ENCODE measurements at places on chromosomes 1 and 21.

DNA sequence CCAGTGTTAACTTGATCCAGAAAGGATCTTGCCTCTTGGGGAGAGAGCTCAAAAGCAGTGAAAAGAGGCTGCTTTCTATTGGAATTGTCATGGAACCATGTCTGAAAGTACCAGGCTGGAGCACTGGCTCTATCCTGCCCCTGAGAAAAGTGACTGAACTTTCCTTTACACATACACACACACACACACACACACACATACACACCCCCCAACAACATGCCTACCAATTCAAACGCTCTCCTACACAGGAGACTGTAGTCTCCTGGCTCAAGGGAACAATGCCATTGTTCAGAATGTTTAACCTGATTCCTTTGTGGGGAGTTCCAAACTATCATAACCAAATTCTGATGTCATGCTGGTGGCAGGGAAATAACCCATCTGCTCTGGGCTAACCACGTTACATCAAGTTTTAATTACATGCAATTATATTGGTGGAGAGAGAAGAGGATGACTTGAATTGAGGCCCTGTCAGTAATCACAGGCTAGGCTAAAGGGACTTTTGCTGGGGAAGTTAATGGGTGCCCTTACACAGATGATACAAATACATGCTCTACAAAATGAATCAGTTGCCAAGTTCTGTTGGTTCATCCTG lies 52.3 kb upstream of the DUSP10 start:
- DNase-seq = no peak

DNA sequence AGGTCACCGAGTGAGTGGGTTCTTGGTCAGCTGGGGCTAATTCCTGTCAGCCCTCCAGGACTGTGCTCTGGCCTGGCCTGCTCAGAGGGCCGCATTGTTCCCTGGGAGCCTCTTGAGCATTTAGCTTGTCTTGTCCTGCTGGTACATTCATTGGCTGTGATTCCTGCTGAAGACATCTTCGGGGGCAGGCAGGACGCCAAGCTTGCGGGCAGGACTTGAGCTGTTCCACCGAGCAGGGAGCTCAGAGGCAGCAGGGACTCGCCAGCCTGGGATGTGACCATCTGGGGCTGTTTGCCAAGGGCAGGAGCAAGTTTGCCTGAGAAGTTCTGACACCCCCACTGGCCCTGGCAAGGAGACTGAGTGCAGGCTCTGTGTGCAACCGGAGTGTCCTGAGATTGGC lies 7.0 kb upstream of the SLC26A9 start:
- no peak for DNase-seq

DNA sequence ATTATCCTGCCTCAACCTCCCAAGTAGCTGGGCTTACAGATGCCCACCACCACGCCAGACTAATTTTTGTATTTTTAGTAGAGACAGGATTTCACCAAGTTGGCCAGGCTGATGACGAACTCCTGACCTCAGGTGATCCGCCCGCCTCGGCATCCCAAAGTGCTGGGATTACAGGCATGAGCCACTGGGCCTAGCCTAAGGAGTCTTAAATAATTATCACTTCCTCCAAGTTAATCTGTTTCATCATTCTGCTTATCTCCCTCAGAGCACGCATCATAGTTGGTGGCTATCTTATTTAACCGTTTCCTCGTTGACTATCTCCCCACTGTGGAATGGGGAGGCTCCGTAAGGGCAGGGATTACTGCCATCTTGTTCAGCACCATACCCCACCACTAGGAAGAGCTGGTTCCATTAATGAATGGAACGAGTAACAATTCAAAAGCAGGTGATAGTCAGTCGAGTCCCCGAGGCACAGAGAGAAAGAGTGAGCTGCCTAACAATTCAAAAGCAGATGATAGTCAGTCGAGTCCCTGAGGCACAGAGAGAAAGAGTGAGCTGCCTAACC lies 52.7 kb downstream of the GLUL start:
- no peak for DNase-seq

GRCh38 chr1:211258310-211258755 lies 833 bp upstream of the RCOR3 start:
- DNase-seq = peak; percentile 80

DNA sequence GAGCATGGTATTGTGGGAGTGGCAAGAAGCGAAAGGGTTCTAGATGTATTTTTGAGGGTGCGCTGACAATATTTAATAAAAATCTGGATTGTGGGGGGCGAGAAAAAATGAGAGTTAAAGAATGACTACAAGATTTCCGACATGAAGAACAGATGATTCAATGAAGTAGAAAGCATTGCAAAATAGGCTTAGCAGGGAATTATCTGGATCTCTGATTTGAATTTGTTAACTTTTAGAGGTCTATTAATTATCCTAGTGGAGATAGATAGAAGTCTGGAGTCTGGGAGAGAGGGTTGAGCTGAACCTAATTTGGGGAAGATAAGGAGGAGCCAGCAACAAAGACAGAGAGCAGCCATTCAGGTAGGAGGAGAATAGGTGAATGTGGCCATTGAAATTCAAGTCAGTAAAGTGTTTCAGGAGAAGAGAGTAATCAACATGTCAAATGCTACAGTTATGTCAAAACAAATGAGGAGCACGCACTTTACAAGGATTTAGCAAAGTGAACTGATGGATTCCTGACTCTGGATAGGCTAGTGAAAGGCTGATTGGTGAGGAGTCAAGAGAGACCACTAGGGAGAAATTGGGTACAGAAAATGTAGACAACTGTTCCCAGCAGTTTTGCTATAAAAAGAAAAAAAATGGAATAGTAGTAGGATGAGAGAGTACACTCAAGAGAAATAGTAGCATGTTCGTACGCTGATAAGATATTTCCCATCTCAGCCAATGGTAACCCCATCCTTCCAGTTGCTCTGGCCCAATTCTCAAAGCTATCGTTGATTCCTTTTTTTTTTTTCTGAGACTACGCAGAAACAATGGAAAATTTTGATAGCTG lies 393.2 kb upstream of the CXADR start:
- DNase-seq = no peak

DNA sequence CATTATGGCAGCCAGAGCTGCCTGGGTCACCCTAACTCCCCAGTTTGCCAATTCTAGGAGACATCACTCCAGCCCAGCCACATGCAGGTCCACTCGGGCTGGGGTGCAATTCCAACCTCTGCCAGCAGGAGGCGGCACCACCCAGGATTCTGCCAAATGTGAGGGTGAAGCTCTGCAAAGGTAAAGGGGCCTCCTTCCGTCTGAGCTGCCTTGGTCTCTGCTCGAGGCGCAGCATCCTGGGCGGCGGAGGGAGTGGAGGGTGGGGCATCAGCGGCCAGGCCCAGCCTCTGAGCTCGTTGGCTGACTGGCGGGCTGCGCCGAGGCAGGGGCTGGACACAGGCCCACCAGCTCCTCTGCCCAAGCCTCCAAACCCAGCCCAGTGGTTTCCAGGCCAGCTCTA lies 63.8 kb downstream of the ARHGEF16 start:
- DNase-seq = peak; percentile 23

DNA sequence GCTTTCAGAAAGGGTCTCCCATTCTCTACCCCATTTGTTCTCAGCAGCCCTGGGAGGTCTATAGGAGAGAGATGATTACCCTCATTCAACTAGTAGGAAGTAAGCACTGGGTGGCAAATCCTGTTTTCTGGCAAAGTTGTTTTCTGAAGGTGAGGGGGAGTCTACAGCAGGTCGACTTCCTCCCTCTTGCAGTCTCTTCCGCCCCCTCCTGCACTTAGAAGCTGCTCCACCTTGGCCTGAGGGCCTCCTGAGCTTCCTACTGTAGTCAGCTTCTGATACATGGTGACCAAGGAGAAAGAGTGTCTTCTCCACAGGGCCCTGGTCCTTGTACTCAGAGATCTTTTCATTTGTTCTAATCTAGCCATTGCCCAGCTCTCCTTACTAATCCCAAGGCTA lies 93.1 kb downstream of the RGL1 start:
- DNase-seq = no peak

- DNase-seq = no peak
Observed at GRCh38 chr1:97050506-97050905, 328.9 kb downstream of the PTBP2 start.

- no peak for DNase-seq
Observed at GRCh38 chr1:35164893-35165292, 28.1 kb downstream of the SFPQ start.

DNA sequence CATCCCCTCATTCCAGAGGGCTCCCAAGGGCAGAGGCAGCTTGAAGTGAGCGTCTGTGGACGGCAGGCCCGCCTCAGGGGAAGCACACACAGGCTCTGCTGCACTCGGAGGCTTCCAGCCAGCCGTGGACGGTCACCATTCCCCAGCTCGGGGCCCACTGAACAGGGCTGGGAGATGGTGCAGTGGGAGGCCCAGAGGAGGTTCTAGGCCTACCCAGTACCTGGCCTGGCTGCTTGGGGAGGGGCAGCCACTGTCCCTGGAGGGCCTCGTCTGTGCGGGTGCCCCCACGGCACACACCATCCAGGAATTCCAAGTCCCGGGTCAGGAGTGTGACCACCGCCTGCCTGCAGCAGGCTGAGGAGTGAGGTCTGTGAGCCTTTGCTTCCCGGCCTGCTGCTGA lies 80.4 kb downstream of the SIK1 start:
- DNase-seq = no peak

- DNase-seq = peak; percentile 78
Observed at GRCh38 chr1:157490467-157491165, 61.7 kb downstream of the FCRL5 start.

GRCh38 chr1:92030656-92031107 lies 897 bp downstream of the EPHX4 start:
- peak; percentile 62 for DNase-seq

DNA sequence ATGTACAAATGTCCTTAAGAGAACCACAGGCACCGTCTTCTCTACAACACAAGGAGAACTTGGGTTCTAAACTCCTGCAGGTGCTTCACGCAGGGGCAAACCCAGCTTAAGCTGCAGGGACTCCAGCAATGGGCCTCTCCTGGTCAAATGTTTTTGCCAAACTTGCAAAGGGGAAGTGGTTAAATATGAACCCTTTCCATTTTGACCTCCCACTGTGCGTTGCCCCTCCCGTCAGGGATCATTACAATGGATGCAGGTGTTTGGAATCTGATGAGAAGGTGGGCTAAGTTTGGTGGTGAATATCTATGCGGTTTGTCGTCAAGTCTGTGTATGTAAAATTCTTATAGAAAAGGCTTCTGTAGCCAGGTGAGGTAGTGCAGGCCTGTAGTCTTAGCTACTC lies 29.1 kb upstream of the SLC25A33 start:
- DNase-seq = peak; percentile 43

DNA sequence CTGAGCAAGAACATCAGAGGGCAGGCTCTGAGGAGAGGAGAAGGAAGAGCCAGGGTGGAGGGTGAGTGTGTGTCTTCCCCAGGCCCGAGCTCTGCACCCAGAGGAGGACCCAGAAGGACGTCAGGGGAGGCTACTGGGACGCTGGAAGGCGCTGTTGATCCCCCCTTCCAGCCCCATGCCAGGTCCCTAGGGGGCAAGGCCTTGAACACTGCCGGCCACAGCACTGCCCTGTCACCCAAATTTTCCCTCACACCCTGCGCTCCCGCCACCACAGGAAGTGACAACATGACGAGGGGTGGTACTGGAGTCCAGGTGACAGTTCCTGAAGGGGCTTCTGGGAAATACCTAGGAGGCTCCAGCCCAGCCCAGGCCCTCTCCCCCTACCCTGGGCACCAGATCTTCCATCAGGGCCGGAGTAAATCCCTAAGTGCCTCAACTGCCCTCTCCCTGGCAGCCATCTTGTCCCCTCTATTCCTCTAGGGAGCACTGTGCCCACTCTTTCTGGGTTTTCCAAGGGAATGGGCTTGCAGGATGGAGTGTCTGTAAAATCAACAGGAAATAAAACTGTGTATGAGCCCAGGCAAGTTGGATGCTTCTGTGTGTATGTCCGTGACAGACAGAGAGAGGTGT lies 17.1 kb downstream of the BCAN start:
- DNase-seq = no peak

GRCh38 chr1:68814067-68814466 lies 317.2 kb upstream of the DEPDC1 start:
- no peak for DNase-seq

GRCh38 chr21:26852423-26852822 lies 7.2 kb upstream of the ADAMTS1 start:
- DNase-seq = no peak

DNA sequence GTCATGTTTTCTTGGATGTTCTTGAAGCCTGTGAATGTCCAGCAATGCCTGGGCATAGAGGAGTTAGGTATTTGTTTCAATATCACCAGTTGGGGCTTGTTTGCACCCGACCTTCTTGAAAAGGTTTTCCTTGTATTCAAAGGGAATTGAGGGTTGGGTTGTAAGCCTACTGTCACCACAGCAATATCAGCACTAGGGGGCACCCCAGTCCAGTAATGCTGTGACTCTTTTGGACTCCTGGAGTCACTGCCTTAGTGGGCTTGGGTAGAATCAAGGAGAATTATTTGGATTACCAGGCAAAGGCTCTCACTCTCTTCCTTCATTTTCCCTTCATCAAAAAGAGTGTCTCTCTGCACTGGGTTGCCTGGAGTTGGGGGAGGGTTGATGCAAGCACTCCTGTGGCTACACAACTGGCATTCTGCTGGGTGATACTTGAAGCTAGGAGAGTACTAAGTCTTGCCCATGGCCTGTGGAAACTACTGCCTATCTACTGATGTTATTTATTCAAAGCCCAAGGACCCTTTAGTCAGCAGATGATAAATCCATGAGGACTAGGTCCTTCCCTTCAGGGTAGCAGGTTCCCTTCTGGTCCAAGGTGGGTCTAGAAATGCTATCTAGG lies 34.5 kb downstream of the OR10R2 start:
- peak; percentile 56 for DNase-seq

DNA sequence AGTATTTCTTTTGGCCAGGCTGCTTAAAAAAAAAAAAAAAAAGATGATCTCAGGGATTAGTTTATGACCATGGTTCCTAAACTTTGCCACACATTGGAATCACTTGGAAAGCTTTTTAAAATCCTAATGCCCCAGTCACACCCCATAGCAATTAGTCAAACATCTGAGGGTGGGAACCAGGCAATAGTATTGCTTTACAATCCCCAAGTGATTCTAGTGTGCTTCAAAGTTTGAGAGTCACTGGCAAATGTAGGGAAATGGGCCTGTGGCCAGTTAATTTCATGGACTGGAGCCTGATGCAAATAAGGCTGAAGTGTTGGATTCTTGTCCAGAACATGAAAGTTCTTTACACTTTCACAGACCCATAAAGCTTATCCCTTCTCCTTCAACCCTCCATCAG lies 374.6 kb upstream of the ESRRG start:
- DNase-seq = no peak

DNA sequence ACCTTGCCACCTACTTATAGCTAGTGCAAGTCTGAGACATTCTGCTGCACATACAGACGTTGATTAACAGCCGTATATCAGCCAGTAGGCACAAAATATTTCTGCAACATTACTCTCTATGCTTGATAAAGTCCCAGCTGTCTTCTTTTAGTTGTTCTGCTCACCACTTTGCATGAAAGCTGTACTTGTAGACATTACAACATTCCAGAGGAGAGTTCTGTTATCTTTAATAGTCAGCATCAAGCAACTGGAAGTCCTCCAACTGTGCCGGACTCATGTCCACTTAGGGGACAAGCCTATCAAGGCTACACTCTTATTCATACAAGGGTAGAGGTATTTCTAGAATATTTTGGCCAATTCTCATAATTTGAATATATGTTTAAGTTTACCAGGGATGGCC lies 50.0 kb downstream of the CACHD1 start:
- no peak for DNase-seq

GRCh38 chr21:27306791-27307775 lies 340.2 kb upstream of the ADAMTS5 start:
- DNase-seq = no peak

All from KBM-7 (cell line).